ENCODE measurements at places on chromosomes 12 and 14. TPM values are rescaled to one million over a fixed set of nuclear protein-coding genes. Genes with fewer than 3 reads are reported as not detected.

SERPINA10 gene
- not detected for total RNA-seq

CDC42BPB gene
- total RNA-seq: 1.5 TPM

ACSS3 gene
- total RNA-seq: not detected

- DNase-seq: no peak
These were observed 30.7 kb downstream of the GUCY2C start for GRCh38 chr12:14665354-14666348.

- no peak for DNase-seq
These were observed 94.5 kb downstream of the AACS start for GRCh38 chr12:125159702-125160101.

DNA sequence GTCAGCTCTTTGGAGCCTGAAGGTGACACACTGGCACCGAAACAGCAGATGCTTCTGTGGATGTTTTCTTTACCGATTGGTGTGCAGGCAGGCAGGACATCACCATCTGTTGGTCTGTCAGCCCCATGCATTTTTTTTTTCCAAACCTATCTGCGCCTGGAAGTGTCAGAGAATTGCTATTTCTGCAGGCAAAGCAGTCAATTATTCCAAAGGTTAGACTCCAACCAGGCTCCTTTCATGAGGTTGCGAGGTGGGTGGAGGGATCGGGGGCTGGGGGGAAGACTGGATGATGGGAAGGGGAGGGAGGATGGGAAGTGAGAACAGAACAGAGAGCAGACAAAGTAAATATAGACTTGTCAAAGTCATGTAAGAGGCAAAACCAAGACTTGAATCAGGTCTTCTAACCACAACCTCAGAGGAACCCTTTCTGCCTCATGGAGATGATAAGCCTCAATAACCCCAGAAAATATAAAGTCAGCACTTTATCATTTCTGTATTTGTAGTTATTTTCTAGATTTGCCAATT, 117.7 kb downstream of the OTOGL start:
- no peak for DNase-seq
